Panc1 (cell line): ENCODE measurements at places on chromosomes 1 and 21.

DNA sequence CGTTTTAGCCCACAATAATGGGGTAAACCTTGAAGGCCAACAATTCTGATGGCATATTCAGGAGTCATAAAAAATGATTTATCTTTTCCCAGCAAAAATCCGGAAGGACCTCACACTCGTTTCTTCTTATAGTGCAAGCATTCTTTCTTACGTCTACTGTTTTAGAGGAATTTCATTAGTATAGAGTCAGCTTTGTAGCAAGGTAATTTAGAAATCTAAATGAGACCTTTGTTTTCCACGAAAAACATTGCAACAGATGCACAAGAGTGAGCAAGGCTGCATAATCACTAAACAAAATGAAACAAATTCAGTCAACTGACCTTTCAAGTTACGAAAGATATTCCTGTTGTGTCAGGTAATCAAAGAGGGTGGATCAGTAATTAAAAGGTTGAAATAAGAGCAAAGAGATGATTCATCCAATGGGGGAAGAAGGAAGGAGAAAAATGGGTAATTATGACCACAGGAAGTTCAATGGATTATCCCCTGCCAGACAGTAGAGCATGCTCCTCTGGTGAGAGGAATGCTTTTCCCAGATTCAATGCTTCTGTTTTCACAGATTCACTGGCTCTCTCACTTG is 560 bp upstream of the CSDE1 start:
- DNase-seq, result no peak

GRCh38 chr1:162292422-162292849 is 84.2 kb downstream of the SPATA46 start:
- no peak for DNase-seq

GRCh38 chr1:32073299-32074229 is 825 bp downstream of the TMEM39B start:
- no peak for DNase-seq

DNA sequence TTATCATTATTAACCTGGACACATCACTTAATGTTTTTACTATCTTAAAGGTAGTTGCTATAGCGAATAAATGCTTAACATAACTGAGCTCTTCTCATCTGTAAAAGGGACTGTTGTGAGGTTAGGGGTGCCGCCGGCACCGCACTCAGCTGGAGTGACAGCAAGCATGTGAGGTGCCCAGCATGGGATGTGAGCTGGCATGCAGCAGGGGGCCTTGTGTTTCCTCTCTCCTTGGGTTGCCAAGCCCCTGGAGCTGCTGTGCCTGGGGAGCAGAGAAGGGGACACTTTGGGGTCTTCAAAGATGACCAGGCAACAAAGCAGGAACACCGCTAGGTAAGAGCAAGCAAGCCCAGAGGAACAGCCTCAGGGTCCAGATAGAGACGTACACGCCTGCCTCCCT is 2.1 kb upstream of the ZC3H12A start:
- DNase-seq, result no peak

GRCh38 chr1:62433861-62434617 is 2.8 kb upstream of the USP1 start:
- no peak for DNase-seq

GRCh38 chr1:160534823-160535605 is 12.0 kb upstream of the SLAMF6 start:
- no peak for DNase-seq
